ENCODE measurements at places on chromosomes 7 and 10. TPM values are rescaled to one million over a fixed set of nuclear protein-coding genes. Genes with fewer than 3 reads are reported as not detected.

DNA sequence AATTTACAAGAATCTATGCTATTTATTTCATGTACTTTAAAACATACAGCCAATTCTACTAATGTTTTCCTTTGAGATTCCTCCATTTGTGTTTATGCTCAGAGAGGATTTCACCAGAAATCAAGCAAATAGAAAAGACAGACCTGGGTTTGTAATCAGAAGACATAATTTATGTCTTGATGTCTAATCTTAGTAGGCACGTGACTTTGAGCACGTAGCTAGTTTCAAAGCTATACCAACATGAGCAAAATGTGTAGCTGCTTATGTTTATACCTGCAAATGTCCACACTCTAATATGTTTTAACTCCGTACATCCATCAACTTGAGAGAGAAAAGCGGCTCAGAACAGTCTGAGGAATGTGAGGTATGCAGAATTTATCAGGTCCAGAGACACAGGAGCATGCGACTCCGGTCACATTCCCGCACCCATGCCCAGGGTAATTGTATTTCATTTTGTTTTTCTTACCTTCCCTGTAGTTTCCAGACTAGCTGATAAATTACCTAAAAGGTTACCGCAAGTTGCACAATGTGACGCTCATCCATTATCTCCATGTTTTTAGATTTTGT lies 40.0 kb downstream of the SVOPL start:
- DNase-seq, result peak; percentile 56

DNA sequence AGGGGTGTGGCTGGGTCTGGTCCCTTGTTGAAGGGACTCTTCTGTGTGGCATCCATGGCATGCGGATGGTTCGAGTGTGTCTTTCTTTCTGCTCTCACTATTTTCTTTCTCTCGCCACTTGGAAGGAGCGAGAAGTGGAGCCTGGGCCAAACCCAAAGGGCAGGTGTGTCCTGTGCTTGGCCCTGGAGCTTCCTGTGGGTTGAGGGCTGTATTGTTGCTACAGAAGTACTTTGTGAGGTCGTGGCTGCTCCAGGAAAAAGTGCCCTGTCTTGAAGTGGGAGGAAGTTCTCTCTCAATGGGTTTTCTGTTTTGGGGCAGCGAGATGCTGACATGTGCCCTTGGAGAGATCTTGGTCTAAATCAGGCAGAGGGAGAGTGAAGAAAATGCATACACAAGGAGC lies 72.0 kb downstream of the DOCK1 start:
- no peak for DNase-seq

GRCh38 chr7:125118444-125118843 lies 188.8 kb upstream of the POT1 start:
- DNase-seq, result no peak

DNA sequence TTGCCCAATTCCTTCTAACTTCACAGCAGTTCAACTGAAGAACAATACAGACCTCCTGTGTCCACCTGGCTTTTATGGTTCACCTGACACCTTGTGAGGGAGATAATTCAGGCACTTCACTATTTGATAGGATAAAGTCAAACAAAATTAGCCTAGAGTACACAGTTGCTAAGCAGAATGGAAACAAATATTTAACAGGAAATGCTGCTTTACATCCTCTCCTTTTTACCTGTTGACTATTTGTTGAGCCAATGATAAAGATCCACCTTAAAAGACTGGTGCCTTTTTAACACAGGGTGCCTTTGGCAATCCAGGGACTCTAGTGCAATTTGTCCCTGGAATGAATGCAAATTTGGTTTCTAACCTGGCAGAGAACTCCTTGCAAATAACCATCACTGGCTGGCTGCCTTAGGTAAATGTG lies 39.8 kb downstream of the ITPRID1 start:
- DNase-seq, result no peak

OR2A1 gene
- total RNA-seq, result 0.10 TPM

STOX1 gene
- 2.7 TPM for total RNA-seq

Measured in GM23338 (cell line).